ENCODE measurements at places on chromosomes 11 and 22.
A peak's percentile ranks its signal among the peaks of the same experiment; 100 is the strongest.

DNA sequence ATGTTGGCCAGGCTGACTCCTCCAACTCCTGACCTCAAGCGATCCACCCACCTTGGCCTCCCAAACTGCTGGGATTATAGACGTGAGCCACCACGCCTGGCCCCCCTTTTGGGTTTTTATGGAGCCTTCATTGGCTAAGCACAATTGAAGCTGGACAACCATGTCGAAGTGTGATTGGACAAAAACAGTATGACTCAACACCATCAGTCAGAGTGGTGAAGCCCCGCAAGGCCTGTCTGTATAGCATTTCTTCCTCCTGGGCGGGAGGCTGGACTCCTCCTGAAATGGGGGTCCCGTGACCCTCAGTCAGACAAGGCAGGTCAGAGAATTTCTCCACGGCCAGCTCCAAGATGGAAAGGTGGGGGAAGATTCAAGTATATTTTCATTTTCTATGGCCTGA is 3.1 kb upstream of the PARVB start:
- DNase-seq: no peak

DNA sequence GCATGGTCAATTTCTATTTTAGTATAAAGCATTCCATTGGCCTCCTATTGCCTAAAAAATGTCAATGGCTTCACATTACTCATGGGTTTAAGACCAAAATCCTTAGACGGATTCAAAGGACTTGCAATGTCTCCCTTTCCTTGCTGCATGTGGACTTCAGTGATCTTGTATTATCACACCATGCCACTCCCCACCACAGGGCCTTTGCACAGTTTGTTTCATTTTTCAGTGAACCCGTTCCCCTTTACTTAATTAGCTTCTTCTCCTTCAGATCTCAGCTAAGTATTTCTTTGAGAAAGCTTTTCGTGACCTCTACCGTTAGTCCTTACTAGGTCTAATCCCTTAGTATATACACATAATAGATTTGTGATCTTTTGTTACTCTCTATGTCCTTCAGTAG is 269.7 kb downstream of the FAM76B start:
- DNase-seq: no peak

DNA sequence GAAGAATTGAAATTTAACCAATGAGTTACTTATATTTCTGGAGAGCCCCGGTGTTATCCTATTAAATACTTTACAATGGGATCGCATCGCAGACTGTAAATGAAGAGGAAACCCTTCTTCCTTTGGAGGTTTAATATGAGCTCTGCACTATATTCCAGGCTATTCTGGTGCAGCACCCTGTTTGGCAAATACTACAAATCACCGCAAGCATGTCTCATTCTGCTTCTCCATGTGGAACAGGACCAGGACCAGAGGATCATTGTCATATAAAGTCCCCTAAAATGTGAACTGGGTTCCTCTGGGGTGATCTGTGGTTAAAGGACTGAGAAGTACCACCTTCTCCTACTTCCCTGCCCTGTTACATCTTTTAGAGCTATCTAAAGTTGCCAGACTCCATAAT is 703.7 kb downstream of the DLG2 start:
- no peak for DNase-seq

- no peak for DNase-seq
These were observed 66.3 kb downstream of the LDLRAD3 start for GRCh38 chr11:36010010-36010740.

- DNase-seq: peak; percentile 66
These were observed 8.9 kb upstream of the PELI3 start for GRCh38 chr11:66457826-66458225.

- no peak for DNase-seq
These were observed 34.7 kb downstream of the ADAMTS15 start for GRCh38 chr11:130483124-130483523.

GRCh38 chr22:39171623-39172264 is 19.3 kb upstream of the CBX7 start:
- DNase-seq: peak; percentile 21

DNA sequence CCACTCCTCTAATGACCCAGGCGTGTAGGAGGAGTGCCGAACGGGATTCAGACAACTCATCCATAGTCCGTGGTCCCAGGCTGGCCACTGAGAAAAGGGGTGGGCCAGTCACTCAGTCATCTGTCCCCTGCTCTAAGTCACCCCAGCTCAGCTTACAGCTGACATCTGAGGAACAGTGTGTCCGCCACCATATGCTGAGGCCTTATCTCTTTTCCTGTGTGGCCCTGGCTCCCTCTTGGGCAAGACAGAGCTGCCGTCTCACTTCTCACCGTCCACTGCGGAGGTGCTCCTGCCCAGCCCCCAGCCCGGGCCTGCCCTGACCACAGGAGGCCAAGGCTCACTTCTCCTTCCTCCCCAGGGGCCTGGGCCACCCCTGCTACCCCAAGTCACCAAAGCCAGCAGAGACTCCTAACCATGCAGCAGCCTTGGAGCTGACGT is 6.8 kb downstream of the CCDC86 start:
- no peak for DNase-seq

DNA sequence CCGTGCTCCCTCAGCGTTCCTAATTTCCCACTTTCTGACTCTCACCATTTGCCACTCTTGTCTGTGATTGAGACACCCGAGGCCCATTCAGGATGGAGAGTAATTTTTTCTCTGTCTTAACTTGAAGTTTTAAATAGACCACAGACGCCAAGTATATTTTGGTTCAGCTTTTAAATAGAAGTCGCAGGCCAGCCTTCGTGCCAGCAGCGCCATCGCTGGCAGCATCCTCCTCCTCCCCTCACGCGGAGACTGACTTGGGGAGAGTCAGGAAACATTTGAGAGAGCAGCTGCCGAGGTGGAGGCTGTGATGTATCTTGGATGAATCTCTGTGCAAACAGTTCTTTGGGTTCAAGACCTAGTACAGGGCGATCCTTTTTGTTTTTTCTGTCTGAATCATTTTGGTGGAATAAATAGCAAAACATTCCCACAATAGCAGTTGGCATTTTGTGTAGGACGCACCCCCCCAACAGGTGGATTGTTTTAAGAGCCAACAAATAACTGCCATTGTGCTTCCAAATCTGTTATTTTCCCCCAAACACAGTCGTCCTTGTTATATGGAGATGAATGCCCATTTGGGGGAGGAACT is 889 bp upstream of the DMC1 start:
- no peak for DNase-seq

DNA sequence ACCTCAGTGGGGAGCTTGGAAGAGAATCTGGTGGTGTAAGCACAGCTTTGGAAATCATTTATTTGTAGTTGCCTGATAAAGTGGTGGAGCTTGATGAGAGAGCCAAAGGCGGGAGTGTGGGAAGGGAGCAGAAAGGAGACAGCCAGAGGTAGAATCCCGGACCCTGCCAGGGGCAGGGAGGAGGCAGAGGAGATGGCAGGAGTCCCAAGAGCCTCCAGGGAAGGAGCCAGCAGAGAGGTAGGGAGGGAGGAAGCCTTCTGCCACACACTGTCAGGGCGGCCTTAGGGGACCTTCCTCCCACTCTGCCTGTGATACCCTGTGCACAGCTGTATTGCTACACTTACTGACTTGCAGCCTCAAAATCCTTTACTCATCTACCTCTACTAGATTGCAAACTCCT is 15.4 kb downstream of the SCUBE2 start:
- no peak for DNase-seq

- DNase-seq: peak; percentile 26
These were observed 100.3 kb upstream of the AKIP1 start for GRCh38 chr11:8810540-8811301.

GRCh38 chr11:63557570-63557969 is 5.6 kb downstream of the PLAAT2 start:
- DNase-seq: no peak

- DNase-seq: no peak
These were observed 214.3 kb downstream of the CTTN start for GRCh38 chr11:70612459-70613141.

DNA sequence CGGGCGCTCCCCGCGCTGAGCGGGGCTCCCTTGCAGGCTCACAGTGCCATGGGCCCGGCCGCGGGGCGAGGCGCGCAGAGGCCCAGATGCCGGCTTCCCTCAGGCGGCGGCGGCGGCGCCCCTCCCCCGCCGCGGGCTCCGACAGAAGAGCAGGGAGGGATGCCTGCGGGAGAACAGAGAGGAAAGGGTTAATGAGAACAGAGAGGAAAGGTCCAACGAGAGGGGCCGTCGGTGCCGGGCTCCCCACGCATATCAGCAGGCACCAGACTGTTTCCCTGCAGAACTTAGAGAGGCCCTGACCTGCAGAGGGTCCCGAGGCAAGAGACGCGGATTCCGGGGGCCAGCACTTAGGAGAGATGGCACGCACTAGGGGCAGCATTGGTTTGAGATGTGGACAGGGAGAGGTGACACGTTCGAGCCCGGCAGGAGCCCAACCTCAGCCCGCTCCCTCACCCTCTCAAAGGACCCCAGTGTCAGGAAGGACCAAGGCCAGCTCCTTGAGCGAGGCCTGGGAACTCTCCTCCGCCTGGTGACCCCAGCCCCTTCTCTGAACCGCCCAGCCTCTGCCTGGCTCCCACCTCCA is 9.1 kb downstream of the NRXN2 start:
- no peak for DNase-seq

- no peak for DNase-seq
These were observed 123.8 kb upstream of the NTM start for GRCh38 chr11:131246663-131247062.

DNA sequence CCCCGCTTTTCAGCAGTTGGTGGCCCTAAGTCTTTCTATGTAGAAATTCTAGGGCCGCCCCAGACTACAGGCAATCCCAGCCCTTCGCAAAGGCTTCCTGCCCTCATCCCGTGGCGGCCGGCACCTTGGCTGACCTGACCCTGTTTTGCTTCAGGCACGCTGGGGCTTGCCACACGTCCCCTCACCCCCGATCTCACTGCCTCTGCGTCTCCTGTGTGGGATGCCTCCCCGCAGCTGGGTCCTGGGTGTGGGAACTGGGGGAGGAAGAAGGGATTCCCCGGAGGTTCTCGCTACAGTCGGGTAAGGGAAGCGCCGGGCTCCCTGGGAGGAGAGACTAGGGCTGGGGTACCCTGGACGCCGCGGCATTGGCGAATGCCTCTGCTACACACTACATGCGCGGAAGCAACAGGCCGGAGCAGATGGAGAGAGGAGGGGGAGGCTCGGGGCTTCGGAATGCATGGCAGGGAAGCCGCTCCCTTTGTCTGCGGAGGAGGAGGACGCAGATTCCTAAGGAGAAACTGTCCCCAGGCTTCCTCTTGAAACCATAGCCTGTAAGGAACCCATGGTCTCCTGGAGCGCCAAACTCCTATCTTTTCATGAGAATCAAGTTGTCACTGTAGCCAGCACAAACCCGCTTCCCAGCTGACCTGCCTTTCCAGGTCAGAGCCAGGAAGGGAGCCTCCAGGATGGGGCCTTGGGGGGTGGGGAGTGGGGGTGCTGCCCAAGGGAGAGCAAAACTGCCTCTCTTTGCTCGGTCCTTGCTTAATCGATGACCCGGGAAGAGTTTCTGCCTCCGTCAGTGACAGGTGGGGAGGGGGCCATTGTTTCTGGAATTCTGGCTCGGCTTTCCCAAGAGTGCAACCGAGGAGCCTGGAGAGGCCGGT is 1.4 kb downstream of the DTX4 start:
- no peak for DNase-seq

DNA sequence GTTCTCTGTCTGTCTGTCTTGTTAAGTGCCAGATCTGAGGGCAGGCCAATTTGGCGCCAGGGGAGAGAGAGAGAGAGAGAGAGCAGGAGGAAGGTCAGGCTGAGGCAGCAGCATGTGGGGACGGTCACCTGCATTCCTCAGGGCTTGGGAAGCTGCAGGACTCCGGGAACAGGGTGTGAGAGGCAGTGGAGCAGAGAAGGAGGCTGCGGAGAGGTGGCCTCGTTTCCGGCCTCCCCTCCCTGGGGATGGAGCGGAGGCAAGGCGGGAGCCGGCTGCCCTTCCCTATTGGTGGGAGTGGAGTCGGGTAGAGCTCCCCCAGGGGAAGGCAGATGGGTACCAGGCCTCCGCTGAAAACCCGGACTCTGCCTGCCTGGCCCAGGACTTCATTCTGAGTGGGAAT is 9.7 kb downstream of the CLMP start:
- DNase-seq: no peak

- DNase-seq: no peak
These were observed 64.6 kb downstream of the GDPD4 start for GRCh38 chr11:77236901-77237300.

DNA sequence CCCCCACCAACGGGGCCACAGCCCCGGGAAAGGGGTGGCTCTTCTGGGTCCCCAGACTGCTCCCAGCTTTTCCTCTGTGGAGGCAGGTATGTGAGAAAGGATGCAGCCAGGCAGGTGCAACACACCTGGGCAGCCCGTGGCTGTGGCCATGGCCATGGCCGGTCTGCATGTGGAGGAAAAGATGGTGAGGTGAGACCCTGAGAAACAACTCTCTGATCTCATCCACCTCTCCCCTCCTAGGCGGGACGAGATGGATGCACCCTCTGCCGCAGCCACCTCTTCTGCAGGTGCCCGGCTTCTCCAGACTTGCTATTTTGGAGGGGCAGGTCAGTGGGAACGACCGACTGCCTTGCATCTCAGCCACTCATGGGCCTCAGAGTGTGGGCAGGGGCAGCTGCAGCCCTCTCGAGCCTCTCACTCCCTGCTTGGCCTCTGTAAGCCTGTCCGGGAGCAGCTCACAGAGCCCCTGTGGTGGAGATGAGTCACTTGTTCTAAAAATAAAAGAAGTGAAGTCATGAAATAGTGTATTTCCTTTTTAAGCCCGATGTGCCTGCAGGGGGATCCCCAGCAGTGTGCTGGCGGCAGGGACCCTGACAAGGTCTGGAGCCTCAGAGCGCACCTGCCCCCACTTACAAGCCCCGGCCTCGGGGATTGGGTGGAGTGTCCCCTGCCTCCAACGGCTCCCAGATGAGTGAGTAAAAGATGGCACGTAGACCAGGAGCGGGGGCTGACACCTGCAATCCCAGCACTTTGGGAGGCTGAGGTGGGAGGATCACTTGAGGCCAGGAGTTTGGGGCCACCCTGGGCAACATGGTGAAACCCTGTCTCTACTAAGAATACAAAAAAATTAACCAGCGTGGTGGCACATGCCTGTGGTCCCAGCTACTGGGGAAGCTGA is 10.7 kb downstream of the SMIM38 start:
- DNase-seq: peak; percentile 29

- DNase-seq: no peak
These were observed 986.5 kb upstream of the CHORDC1 start for GRCh38 chr11:91209306-91209705.

- peak; percentile 17 for DNase-seq
These were observed 34.1 kb downstream of the SERGEF start for GRCh38 chr11:17978553-17979287.

- no peak for DNase-seq
These were observed 4.7 kb downstream of the CLPB start for GRCh38 chr11:72429626-72430025.

DNA sequence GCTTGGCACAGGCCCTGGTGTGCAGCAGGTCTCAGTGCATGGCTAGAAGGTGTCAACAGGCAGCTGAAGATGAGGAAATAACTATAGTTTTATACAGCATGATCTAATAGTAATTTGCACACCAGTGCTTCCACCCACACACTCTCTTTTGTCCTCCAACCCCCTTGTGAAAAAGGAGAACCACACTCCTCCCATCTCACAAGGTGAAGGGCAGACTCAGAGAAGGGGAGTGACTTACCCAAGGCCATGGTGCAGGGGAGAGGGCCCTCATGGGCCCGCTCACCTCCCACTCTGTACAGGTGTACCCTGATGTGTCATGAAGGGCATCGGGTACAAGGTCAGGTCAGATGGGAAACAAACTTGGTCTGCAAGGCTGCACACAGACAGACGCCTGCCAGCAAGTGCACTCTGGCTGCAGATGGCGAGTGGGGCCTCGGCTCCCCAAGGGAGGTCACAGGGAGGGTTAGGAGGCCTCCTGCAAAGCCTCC is 53.4 kb downstream of the DGCR2 start:
- DNase-seq: peak; percentile 21

All from B cell (primary cell).